CD4-positive, alpha-beta T cell treated with Interleukin-1 beta for 1 hour (primary cell): ENCODE measurements at places on chromosomes 3 and 15.

DNA sequence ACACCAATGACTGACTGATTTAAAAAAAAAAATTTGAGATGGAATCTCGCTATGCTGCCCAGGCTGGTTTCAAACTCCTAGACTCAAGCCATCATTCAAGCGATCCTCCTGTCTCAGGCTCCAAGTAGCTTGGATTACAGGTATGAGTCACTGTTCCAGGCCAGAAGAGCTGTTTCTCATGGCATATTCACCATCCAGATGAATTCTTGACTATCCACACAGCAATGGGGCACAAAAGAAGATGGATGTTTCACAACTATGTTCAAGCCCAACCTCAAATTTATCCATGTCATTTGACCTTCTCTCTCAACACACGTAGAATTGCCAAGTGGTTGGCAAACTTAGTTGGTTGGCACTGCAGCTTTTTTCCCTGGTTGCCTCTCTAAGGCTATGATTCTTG lies 40.6 kb downstream of the PRICKLE2 start:
- DNase-seq, result no peak

DNA sequence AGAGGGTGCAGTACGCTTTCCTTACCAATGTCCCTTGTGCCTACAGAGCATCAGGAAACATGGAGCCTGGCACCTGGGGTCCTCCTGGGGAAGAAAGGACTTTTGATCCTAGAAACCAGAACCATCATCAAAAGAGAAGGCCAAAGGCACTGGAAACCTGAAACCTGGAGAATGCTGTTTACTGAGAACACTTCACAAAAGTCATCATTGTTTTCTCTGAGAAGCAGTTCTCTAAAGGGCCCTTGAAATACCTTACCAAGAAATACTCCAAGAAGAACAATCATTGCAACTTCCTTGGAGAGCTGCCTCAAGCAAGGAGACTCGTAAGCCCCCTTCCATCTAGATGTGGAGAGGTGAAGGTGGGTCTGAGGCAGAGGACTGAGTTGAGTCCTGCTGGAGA lies 66.0 kb downstream of the TLE3 start:
- DNase-seq, result no peak

GRCh38 chr15:63060699-63061098 lies 18.2 kb downstream of the TPM1 start:
- DNase-seq, result no peak

DNA sequence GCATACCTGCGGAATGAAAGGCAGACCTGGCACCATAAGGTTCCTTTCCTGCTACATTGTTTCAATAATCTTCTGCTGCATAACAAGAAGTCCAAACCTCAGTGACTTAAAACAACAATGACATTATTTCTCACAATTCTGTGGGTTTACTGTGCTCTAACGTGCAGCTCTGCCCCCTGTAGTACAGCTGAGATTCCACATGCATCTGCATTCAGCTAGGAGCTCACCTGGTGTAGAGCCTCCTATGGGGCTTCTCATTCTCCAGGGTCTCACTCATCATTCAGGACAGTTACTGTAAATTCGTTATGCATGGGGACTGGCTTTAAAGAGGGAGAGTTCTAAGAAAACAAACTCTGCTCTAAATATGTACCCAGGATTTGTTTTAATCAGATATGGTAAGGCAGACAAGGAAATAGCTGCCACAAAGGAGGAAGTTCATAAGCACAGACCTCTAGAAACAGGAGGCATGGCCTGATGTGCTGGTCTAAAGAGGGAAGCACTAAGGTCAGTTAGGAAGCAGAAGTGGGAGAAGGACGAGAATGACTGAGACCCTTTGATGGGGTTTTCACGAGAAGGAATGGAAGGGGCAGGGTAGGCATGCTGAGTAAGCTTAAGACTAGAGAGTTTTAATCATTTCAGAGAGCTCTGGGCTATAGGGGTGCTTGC lies 347.0 kb downstream of the NEK10 start:
- DNase-seq, result no peak

DNA sequence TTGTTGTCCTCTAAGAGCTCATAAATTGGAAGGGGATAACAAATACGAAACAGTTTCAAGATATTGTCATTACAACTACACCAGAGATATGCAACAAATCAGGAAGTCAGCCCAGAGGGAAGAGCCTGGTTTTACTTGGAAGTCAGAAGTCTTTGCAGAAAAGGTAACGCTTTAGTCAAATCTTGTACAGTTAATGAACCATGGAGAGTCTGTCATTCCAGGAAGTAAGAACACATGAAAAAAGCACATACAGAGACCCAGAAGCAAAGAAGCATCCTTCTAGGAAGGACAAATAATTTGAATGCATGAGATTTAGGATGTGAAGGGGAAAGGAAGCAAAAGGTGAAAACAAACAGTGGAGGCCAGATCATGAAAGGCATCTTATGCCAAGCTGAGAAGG lies 19.6 kb downstream of the DYNC1LI1 start:
- DNase-seq, result no peak

DNA sequence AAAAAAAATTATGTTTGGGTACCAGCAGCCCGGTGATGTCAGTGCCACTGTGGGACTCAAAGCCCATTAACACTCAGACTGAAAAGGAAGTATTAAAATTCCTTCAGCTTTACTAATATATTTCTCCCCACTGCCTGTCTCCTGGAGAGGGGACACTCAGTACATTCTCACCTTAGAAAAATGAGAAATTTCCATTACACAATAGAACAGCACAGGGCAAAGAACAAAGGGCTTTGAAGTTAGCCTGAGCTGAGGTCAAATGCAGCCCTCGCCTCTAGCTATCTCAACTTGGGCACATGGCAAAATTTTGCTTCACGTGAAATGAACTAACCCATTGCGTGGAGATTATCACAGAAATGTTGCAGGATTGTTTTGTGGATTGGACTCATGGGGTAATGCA lies 80.8 kb downstream of the RARB start:
- DNase-seq, result no peak

DNA sequence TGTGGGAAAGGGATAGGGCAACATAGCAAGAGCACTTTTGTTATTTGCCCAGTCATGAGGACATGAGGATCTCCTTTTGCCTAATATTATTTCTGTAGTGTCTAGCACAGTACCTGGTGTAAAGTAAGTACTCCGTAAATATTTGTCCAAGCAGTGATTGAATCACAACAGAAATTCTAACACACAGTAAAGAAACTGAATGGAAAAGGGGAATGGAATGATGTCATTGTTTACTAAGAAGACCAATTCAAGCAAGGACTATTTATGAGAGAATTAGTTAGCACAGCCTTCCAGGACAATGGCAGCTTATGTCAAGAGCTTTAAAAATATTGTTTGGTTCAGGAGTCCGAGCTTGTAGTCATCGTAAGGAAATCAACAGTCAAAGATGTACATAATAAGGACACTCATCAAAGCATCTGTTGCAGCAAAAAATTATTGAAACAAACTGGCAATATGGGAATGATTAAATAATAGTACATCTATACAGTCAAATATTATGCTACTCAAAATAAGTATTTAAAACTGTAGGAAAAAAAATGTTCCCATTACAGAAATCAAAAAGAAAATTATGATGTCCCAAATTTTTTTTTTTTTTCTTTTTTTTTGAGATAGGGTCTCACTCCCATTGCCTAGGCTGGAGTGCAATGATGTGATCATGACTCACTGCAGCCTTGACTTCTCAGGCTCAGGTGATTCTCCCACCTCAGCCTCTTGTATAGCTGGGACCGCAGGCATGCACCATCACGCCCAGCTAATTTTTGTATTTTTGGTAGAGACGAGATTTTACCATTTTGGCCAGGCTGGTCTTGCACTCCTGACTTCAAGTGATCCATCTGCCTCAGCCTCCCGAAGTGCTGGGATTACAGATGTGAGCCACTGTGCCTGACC lies 17.9 kb downstream of the CAPN7 start:
- DNase-seq, result no peak

DNA sequence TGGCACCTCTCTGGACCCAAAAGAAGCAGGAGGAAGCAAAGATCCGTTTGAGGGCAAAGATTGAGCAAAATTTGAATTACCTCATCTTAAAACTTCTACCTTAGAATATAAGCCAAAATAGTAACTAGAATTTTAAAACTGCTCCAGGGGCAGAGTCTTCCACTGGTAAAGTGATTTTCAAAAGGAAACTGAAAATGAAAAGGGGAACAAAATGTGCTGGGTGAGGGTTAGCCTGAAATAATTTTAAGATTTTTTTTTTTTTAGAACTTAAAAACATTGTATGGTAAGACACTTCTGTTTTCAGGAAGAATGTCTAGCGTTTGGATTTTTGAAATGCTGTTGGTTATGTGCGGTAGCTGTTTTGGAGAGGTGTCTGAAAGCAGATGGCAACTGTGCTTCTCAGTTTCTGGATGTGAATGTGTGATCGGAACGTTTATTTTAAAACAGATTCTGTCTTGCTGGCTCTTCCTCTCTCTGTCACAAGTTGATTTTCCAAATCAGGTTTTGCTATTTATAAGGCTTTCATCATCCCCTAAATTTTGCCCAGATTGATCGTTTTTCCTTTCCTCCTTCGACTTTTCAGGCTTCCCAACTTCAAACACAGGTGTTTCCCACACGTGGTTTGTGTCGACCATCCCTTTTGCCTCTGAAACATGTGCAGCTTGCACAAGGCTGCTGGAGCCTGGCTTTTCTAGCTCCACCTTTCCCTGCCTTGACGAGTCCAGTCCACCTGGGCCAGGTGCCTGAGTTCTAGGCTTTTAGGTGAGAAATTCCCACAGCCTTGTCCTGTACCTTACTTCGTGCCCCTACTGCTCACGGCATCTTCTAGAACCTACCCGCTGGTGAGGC lies 3.3 kb downstream of the LRRK1 start:
- no peak for DNase-seq

- DNase-seq, result no peak
Observed at GRCh38 chr3:73094129-73094528, 32.7 kb downstream of the EBLN2 start.

GRCh38 chr3:125079675-125080045 lies 23.9 kb upstream of the HEG1 start:
- DNase-seq, result no peak

- DNase-seq, result peak; percentile 37
Observed at GRCh38 chr3:57951066-57951882, 56.9 kb upstream of the FLNB start.

DNA sequence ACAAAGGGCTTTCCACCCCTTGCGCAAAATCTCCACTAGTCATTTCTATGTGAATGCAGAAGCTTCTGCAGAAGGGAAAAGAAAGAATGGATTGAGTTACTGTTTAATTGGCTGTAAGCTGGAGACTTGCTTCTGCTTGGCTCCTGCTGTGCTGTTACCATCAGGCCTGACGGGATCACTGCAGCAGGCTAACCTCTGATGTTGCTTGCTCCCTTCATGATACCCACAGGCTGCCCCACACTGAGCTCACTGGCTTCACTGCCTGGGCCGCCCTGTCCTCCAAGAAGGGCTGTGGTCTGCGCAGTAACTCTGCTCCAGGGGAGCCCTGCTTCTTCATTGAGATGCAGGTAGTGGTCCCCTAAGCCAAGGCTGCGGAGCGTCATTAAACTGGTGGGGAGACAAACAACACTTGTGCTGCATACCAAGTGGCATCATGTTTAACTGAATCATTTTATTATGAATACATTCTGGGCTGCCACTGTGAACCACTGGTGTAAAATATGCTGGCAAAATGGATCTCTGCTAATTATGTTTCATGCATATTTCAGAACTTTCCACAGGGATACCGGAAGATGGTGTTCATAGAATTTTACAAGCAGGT lies 78.6 kb downstream of the WDR49 start:
- no peak for DNase-seq

DNA sequence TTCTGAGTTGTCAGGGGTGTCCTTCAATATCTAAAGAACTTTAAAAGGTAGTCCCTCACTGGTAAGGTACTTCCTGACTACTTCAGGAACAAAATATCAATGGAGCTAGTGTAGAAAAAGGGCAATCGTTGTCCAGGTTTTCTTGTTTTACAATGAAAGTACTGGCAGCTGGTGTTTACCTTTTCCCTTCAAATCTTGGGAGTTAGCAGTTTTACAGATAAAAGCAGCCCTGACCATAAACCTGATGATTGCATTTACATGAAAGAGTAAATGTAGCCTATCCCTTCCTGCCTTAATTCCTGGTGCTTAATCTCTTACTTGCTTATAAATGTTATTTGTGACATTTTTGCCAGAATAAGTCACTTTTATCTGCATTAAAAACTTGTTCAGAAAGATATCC lies 559.9 kb upstream of the ARPP21 start:
- DNase-seq, result no peak

- DNase-seq, result no peak
Observed at GRCh38 chr3:35653347-35653746, 14.0 kb downstream of the ARPP21 start.

DNA sequence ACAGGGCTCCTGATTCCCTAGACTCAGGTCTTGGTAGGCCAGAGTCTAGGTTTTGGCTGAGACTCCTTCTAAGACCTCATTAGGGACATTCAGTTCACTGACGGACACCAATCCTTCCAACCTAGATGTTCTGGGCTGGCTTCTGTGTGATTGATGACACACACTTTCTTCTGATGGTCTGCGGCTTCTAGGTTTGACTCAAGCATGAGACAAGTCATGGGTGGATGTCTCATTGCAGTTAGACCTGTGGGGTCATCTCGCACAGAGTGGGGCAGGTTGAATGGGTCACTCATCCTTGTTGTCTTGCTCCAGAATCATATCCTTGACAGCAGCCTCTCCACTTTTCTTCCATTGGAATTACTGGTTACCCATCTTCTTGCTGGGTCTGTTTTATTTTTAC lies 35.8 kb downstream of the ARNT2 start:
- DNase-seq, result no peak

DNA sequence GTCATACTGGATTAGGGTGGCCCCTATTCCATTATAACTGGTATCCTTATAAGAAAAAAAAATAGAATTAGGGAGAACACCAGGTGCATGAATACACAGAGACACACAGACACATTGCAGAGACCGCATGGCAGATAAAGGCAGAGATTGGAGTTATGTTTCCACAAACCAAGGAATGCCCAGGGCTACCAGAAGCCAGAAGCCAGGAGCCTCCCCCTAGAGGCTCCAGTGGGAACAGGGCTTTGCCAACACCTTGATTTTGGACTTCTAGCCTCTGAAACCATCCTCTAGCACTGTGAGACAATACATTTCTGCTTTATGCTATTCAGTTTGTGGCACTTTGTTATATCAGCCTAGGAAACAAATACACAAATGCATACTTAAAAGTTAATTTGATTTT lies 10.4 kb downstream of the GOLM2 start:
- no peak for DNase-seq

- no peak for DNase-seq
Observed at GRCh38 chr3:138072796-138073195, 42.6 kb downstream of the DZIP1L start.

DNA sequence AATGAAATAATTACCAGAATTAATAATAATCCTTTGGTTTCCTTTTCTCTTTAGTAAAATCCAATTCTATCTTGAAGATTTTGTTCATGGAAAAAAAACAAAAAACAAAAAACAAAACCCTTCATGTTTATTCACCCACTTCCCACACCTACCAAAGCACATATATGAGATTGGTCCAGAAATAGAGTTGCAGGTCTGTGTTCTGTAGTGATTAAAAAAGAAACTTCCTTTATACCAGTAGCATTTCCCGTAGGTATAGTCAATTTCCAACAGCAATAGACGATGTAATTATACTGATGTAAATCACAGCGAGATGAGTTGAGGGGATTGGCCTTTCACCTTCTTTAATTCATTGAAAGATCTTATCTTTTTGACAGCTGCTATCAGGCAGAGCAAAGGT lies 194.6 kb downstream of the SOX2 start:
- no peak for DNase-seq

GRCh38 chr3:112889357-112889756 lies 42.7 kb upstream of the CD200R1L start:
- no peak for DNase-seq

- DNase-seq, result no peak
Observed at GRCh38 chr15:75902129-75902557, 1.5 kb upstream of the FBXO22 start.

GRCh38 chr3:111895071-111895470 lies 36.0 kb downstream of the PHLDB2 start:
- no peak for DNase-seq

- no peak for DNase-seq
Observed at GRCh38 chr3:193800138-193801043, 207.4 kb downstream of the OPA1 start.
